ENCODE measurements at places on chromosomes 7 and 10.

GRCh38 chr10:129156406-129156805, 310.6 kb upstream of the MGMT start:
- no peak for DNase-seq

DNA sequence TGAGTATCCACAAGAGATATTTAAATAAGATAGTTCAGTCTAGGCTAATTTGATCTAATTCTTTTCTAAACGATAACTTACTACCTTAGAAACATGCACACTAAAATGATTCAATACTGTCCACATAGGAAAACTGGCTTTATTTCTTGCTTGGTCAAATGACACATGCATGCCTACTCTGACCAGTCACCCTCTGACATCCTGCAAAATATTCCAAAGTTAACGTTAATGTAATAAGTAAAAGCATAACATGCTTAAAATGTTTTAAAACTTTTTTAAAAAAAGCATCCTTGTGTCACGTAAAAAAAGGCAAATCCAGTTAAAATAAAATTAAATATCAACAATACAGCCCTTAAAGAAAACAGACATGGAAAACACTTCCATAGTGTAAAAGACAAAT, 70.2 kb downstream of the UBE2H start:
- DNase-seq = no peak

- DNase-seq = no peak
Measured at GRCh38 chr7:20447021-20447650, 116.4 kb downstream of the ITGB8 start.

DNA sequence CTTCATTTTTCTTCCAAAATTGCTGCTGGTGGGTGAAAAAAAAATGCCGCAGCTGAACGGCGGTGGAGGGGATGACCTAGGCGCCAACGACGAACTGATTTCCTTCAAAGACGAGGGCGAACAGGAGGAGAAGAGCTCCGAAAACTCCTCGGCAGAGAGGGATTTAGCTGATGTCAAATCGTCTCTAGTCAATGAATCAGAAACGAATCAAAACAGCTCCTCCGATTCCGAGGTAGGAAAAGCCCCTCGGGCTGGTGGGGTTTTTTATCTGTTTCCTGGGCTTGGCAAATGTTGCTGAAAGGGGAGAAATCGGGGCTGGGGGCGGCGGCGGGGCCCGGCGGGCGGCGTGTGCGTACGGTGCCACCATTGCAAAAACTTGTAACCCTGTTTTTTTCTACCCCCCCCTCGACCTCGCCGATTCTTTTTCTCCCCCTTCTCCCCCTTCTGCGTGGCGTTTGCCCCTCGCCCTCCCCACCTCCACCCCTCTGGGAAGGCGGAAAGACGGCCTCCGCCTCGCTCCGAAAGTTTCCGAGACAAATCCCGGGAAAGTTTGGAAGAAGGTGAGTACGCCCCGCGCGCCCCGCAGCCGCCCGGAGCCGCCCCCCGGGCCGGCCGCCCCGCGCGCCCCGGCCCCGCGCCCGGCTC, 789 bp downstream of the TCF7L2 start:
- no peak for DNase-seq

- no peak for DNase-seq
Measured at GRCh38 chr10:76086761-76087639, 655.6 kb downstream of the LRMDA start.

GRCh38 chr10:78754269-78755062, 314.3 kb upstream of the ZMIZ1 start:
- DNase-seq = no peak

DNA sequence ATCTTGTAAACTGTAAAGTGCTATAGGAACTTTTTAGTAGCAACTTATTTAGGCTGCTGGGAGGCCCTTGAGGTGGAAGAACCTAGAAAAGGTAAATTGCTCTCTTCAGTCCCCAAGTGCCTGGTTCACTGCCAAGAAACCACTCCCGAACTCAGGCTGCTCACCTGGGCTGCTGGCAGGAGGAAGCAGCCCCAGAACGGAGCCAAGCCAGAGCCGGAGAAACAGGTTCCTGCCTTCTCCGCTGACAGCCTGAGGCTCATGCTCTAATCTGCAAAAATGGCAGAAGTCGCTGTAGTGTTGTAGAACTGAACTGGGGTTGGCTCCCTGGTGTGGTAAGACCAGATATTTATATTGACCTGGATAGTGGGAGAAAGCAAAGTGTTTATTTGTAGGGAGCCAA, 136.0 kb downstream of the CUL2 start:
- DNase-seq = no peak

- DNase-seq = no peak
Measured at GRCh38 chr10:3104251-3104918, 37.0 kb downstream of the PFKP start.

GRCh38 chr10:129861776-129862531, 102.1 kb downstream of the EBF3 start:
- no peak for DNase-seq

DNA sequence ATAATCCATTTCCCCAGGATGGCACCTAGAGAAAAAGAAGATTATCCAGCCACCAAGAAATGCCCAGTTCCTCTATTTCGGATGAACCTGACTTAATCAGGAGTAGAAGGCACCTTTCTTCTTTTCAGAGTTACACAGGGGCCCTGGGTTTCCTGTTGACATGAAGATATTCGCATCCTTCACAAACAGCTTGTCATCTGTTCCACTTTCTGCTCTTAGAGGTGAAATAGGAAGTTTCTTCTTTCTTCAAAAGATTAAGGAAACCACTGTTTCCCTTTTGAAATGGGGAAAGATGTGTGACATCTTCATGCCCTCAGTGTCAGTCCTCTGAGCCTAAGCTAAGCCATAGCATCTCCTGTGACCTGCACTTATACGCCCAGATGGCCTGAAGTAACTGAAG, 39.1 kb upstream of the RAB18 start:
- no peak for DNase-seq

DNA sequence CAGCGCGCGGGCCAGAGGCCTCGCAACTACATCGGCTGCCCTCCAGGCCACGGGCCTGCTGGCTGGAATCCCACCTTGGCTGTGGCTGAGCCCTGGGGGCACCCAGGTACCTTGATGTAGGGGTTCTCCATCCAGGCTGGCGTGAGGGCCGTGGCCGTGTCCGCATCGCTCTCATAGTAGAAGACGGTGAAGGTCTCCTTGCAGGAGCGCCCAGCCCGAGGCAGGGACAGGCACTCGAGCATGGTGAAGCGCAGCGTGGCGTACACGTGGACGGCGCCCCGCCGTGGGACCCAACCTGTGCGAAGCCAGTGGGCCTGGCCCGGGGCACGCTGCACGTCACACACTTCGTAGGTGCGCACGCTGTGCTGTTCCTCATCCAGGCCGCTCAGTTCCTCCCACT, 3.8 kb downstream of the EPHB4 start:
- DNase-seq = no peak

- DNase-seq = peak; percentile 71
Measured at GRCh38 chr7:35004531-35005095, 32.7 kb downstream of the DPY19L1 start.

DNA sequence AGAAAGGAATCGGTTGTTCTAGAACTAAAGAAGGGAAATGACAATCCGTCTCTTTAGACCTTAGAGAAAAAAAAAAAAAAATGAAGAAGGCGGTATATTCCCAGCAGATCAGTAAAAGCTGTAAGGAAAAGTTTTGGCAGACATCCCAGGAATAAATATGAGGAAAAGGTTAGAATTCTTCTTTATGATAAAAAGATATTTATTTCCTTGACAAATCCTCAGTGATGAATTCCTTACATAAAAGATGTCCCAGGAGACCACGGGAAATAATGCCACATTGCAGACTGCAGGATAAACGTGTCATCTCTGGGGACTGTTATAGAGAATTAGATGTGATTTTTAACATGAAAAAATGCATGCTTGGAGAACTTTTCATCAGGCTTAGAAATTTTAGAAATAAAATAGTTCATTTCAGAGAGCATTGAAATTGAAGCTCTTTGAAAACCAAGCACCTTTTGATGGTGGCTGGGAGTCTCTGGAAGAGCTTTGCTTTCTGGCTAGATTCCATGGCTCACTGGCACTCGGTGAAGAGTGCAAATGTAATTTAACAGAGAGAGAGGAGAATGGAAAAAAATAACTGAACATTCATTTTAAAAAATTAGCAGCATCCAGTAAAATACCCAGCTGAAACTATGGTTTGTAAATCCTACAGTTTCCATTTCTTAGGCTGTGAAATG, 98.2 kb downstream of the PRPF18 start:
- no peak for DNase-seq

Data from HCT116 (cell line).